ENCODE measurements at places on chromosomes 5 and 9.

GRCh38 chr5:89827359-89827758 lies 582.2 kb downstream of the CETN3 start:
- no peak for DNase-seq

GRCh38 chr9:22157828-22158227 lies 148.7 kb upstream of the CDKN2B start:
- no peak for DNase-seq

DNA sequence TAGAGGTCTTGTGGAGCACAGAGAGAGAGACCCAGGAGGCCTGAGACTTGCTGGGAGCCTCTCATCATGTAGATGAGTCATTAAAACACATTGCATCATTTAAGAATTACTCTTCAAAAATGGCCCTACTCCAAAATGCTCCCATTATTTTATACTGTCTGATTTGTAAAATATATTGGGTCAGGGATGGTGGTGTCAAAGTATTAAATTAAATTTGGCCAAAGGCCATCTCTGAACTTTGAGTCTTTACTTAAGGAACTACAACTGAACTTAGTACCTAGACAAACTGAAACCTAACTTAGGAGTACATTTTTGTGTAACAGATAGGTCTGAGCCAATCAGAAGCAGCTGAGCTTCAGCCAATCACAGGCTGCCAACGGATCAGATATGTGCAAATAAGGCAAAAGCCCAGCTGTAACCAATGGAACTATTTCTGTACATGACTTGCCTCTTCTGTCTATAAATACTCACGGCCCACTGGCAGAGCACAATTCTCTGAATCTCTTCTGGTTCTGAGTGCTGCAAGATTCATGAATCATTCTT lies 657.2 kb downstream of the TLE1 start:
- no peak for DNase-seq

GRCh38 chr9:112334432-112334841 lies 1.0 kb upstream of the PTBP3 start:
- peak; percentile 41 for DNase-seq

- DNase-seq: peak; percentile 90
Measured at GRCh38 chr9:99184475-99185347, 37.0 kb downstream of the ALG2 start.

DNA sequence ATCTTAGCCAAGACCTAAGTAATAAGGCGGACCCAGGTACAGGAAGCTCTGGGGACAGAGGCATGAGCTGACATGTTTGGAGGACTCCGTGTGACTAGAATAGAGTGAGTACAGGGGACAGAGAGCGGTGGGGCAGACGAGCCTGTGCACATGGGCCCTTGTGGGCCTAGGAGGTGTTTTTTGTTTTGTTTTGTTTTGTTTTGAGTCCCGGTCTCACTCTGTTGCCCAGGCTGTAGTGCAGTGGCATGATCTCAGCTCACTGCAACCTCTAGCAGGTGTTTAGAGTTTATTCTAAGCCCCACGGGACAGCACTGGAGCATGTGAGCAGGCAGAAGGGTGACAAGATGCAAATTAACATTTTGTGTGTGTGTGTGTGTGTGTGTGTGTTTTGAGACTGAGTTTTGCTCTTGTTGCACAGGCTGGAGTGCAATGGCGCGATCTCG lies 3.1 kb upstream of the EEIG1 start:
- DNase-seq: no peak

GRCh38 chr9:726005-726404 lies 115.5 kb upstream of the DMRT1 start:
- DNase-seq: no peak

DNA sequence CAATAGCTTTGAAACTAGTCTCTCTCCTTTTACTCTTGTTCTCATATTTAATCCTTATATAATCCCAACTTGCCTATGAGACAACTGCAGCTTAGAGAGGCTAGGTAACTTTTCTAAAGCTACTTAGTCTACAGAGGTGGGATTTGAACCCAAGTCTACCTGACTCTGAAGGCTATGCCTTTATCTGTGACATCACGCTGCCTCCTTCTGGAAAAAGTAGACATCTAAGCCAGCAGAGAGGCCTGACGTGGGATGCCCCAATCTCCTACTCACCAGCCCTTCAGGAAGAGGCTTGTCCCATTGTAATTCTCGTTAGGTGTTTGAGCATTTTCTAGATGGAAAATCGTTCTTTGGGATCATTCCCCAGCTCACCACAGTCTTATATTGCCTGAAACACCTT lies 167.5 kb downstream of the HSPA4 start:
- no peak for DNase-seq

- no peak for DNase-seq
Measured at GRCh38 chr5:125236007-125236406, 489.6 kb upstream of the ZNF608 start.

DNA sequence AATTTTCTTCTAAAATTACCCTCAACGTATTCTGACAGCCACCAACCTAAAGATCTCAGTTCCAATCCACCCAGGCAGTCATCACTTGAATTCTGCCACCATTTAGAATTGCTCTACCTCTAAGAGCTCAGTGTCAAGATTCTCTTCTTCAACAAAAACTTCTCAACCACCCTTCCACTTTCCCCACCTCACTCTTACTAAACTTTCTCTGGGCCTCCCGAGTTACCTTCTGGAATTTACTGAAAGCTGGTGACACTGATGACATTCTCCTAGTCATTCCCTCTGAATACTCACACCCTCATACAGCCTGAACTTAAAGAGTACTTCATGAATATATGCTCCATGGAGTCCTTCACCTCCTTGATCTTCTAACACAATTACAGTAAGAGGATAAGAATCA lies 209.5 kb downstream of the TSSK1B start:
- no peak for DNase-seq

GRCh38 chr5:999032-999501 lies 9.5 kb upstream of the NKD2 start:
- DNase-seq: no peak

DNA sequence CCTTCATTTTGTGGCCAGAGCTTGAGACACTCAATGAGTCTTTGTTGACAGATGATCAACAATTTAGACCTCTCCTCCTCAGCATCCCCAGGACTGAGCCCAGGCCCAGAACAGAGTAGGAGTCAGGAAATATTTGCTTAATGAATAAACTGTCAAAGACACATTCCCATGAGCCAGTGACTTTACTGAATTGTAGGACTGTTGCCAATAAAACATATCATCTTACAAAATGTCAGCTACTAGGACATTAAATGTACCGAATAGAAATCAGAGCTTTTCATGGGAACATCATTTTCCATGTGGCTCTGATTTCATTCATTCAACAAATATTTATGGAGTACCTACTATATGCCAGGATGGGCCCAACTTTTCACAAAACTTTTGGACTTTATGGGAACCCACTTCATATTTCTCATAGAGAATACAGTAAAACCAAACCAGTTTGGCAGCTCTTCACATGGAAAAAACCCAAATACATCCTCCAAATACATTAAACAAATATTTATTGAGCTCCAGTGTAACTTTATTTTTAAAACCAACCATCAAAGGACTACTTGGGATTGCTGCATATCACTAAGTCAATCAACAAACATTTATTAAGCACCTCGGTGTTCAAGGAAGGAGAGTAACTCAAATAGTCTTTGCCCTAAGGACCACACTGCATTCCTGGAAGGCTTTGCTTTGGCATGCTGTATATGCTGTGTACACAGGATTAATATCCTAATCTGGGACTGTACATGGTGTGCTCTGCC lies 11.4 kb downstream of the VDAC1 start:
- DNase-seq: no peak

DNA sequence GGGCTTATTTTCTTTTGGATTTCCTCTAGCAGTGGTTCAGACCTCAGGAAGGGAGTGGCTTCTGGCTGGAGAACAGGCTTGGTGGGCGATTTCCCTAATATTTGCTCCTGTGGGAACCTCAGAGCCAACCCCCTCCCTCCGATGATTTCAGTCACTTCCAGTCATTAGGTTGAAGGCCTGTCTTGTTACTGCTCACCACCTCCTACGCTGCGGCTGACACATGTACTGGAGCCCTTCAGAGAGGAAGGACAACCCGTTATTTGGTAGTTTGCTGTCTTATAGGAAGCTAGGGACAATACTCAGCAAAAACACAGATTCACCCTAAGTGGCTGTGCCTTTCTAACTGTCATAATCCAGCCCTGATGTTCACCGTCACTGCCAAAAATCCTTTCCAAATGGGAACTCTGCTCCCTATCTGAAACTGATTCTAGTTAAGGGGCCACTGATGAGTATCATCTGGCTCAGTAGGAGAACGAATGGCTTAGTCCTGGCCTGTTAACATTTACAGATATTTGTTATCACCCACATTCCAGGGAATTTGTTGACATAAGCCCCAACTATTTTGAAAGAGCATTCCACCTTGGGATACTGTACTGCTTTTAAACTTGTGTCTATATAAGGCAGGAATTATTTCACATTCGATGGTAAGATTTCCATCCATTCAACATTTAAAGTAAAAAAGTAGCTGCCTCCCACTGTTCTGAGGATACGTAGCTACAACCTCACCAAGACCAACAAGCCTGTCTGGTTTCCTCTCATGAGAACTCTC lies 29.3 kb upstream of the ANKH start:
- DNase-seq: peak; percentile 65

DNA sequence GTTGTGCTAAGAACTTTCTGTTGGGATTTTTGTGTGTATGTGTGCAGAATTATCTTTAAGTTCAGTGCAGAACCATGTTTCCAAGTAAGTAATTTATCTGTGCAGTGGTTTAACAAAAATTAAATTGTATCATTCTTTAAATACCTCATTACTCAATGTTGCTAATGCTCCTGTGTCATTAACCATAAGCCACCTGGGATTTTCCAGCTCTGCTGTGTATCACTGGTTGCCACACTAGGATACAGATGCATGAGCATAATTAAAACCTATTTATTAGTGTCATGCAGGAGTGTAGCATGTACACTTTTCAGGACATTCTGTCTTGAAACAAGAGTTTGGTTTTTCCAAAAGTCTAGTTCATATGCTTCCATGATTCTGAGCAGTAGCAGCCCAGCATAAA lies 120.4 kb upstream of the PTGER4 start:
- no peak for DNase-seq

DNA sequence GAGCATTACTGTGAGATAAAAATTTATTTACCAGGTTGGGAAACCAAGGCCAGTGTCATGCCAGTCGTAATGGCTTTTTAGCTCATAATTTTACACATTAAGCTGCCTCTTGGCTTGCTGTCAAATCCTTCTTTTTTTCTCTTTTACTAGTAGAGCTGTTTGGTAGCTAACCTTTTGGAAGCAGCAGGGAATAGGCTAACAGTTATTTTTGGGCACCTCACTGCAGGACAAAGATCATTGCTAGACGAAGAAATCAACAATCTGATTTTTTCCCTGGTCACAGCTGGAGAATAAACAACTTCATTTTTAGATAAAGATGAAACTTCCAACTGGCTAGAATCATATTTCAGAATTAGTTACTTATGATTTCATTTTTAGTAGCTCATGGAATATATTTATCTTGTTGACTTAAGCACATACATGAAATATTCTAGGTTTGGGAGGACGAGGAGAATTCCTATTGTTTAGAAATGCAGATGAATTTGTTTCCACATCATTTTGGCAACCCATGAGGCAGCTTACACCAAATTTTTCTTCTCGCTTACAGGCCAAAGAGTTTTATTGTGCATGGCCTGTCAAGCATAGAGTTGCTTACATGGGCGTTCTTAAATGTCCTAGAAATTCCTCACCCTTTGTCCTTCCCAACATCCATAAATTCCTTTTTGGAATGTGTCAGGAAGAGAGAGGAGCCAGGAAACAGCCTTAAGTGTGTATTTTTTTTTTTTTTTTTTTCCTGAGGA lies 19.6 kb downstream of the TNC start:
- no peak for DNase-seq

DNA sequence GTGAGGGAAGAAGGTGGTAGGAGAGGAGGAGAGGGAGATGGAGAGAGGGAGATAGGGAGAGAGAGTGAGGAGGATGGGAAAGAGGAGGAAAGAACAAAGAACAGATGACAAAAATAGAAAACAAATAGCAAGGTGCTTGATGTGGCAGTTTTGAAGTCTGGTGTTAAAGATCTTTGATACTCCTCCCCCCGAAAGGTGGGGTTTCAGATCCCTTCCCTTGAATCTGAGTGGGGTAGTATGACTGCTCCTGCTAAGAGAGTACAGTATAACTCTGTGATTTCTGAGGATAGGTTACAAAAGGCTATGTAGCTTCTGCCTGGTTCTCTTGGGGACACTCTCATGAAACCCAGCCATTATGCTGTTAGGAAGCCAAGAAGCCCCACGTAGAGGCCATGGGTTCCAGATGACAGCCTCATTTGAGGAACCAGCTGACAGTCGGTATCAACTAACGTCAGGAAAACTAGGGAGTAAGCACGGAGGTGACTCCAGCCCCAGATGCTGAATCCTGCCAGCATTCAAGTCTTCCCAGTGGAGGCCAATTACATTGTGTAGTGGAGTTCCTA lies 102.1 kb downstream of the FANCC start:
- DNase-seq: no peak

GRCh38 chr5:73540192-73540591 lies 25.2 kb downstream of the ANKRA2 start:
- DNase-seq: no peak

- no peak for DNase-seq
Measured at GRCh38 chr9:123418506-123418905, 62.5 kb downstream of the CRB2 start.

GRCh38 chr9:88534456-88535225 lies at the start of gene NXNL2:
Gene NXNL2, plus strand, starts transcription at chr9:88535178. Its CDS starts 257 bp downstream, at chr9:88535435.
- no peak for DNase-seq

- DNase-seq: no peak
Measured at GRCh38 chr9:77805810-77806209, 157.7 kb upstream of the GNA14 start.

DNA sequence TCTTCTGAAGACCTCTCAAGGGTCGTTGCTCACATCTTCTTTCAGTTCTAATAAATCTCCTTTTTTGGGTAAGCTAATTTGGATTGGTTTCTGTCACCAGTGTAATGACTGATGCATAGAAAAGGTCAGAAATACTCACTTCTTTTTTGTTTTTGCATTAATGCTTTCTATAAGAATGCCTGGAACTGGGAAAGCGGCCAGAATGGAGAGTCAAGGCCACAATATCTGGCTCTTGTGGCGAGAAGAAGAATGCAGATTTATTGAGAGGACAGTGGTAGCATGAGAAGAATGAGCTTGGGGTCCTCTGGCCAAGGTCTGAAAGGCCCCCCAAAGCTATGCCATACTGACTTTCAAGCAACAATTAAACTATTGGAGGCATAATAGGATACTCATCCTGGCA lies 88.0 kb upstream of the SLC12A2 start:
- DNase-seq: no peak
